ENCODE measurements at places on chromosomes 4 and X.

DNA sequence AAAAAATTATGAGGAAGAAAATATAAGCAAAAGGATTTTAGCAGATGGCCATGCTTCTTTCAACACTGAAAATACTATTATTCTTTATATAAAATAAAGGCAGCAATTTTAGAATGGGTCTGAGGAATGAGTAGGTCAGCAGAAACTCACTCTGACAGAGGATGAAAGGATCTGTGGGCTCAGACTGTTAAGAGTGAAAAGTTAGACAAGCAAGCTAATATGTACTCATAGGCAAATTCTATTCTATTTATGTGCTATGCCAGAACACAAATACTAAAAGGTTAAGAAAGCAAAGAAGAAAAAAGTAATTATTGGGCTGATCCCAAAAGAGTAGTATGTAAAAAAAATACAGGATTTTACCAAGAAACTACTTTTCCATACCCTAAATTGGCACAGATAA is 13.9 kb downstream of the LCORL start:
- DNase-seq: no peak

DNA sequence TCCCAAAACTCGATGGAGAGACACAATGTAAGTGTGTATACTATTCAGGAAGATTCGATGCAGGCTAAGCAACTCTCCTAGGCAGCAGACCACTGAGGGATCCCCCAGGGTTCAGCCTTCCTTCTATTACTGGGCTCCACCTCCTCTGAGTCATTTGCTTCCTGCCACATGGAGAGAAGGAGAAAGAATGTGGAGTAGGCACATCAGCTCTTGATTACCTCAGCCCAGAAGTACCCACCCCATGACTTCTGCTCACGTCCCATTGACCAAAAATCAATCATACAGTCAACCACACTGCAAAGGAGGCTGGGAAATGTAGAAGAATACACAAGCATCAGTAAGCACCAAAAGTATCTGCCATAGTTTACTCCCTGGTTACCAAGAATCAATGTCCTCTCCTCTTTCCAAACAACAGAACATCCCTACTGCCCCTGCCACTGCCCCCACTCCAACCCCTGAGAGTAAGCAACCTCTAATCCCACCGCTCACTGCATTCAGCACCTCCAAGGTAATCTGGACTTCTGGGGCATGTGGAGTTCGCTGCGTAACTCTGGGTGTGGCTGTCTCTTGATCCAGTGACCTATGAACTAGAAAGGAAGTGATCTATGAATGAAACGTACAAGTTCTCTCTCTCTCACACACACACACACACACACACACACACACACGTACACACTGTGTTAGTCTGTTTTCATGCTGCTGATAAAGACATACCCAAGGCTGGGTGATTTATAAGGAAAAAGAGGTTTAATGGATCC is 91.2 kb upstream of the C1QTNF7 start:
- DNase-seq: no peak

GRCh38 chr4:38177641-38178391 is 217.6 kb downstream of the PTTG2 start:
- no peak for DNase-seq

GRCh38 chr4:17567271-17567670 is 9.7 kb upstream of the LAP3 start:
- no peak for DNase-seq

DNA sequence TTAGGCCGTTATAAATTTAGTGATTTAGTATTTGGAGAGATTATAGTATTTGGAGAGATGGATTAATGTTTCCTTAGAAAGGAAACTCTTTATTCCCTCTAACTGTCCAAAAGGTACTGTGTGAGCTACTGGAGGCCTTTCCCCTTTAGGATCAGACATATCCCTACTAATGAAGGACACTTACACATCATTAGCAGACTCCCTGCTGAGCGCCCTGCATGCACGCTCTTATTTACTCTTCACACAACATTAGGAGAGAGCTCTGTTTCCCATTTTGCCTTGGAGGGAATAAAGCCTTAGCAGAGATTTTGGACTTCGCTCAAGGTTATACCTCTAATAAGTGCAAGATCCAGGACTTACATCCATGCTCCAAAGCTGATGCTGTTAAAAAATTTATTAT is 17.8 kb upstream of the STOX2 start:
- DNase-seq: no peak

DNA sequence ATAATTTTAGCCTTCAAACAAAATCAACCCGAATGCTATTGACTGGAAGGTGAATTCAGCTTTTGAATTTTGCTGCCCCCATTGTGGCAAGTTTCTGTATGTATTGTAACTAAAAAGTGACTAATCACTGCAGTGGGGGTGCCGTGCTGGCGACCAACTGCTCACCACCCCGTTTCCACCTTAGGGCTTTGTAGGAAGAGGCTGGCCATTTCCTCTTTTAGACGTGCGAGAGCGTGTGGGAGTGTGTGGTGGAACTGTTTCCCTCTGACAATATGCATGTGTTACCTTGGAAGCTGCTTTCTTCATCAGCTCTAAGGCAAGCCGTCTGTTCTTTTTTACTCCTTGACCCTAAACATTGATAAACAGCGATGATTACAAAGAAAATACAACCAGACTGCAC is 78.8 kb downstream of the SEL1L3 start:
- no peak for DNase-seq

DNA sequence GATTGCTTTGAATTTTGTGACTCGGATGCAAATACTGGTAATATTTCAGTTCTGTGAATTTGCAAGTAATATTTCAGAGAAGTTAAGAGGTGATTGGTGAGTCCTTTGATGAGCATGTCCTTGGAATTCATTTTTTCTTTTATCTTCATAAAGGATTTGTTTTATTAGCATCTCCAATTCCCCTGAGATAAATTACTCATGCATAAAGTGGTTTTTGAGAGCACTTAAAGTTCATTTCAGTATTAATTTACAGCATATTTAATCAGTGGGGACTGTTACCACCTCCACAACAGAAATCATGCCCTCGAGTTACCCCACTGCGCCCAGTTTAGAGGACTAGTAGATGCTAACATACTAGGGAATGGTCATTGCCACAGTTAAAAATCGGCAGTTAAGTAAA is 65.0 kb downstream of the ZFX start:
- DNase-seq: no peak

DNA sequence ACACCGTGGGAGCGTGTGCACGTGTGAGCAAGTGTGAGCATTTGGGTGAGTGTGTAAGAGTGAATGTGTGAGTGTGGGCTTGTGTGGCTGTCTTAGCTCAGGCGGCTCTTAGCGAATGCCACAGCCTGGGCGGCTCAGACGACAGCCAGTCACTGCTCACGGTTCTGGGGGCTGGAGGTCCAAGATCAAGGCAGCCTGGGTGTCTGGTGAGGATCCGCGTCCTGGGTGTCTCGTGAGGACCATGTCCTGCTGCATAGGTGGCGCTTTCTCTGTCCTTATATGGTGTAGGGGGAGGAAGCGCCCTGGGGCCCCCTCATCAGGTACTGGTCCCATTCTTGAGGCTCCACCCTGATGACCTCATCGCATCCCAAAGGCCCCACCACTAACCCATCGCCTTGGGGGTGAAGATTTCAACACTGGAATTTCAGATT is 4.5 kb downstream of the DOK7 start:
- DNase-seq: no peak

DNA sequence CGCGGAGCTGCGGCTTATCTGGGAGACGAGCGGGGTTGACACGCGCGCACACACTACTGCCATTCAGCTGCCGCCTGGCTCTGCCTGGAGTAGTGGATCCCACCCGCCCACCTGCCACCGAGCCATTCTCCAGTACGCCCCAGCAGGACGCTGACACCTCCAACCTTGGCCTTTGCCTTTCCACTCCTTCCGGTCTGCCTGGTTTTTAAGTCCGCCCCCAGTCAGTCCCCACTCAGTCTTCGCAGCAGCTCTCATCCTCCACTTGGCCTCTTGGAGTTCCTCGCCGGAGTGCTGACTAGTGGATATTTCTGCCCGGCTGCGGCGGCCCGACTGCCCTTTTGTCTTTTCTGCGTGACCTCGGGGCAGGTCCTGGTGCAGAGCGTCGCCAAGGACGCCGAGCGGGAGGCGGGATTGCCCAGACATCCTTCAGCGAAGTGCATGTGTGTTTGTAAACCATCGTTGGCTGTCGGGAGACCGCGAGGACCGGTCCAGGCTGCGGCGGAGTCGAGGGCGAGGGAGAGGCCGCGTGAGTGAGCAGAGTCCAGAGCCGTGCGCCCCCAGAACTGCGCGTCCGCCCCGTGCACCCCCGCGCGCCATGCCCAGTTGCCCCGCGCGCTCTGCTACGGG is 1.1 kb downstream of the SLIT2 start:
- DNase-seq: peak; percentile 74

GRCh38 chr4:89242216-89242615 is 65.4 kb downstream of the GPRIN3 start:
- no peak for DNase-seq

- no peak for DNase-seq
These were observed 75.0 kb downstream of the PTTG2 start for GRCh38 chr4:38034986-38035882.

GRCh38 chr4:169100670-169101101 is 90.6 kb upstream of the CBR4 start:
- DNase-seq: no peak

All from left forelimb (tissue), 1 donor.